ENCODE measurements at places on chromosomes 16 and 17. TPM values are rescaled to one million over a fixed set of nuclear protein-coding genes. Genes with fewer than 3 reads are reported as not detected.

GRCh38 chr17:6872936-6873335 lies 41.4 kb upstream of the TEKT1 start:
- DNase-seq, result no peak

DNA sequence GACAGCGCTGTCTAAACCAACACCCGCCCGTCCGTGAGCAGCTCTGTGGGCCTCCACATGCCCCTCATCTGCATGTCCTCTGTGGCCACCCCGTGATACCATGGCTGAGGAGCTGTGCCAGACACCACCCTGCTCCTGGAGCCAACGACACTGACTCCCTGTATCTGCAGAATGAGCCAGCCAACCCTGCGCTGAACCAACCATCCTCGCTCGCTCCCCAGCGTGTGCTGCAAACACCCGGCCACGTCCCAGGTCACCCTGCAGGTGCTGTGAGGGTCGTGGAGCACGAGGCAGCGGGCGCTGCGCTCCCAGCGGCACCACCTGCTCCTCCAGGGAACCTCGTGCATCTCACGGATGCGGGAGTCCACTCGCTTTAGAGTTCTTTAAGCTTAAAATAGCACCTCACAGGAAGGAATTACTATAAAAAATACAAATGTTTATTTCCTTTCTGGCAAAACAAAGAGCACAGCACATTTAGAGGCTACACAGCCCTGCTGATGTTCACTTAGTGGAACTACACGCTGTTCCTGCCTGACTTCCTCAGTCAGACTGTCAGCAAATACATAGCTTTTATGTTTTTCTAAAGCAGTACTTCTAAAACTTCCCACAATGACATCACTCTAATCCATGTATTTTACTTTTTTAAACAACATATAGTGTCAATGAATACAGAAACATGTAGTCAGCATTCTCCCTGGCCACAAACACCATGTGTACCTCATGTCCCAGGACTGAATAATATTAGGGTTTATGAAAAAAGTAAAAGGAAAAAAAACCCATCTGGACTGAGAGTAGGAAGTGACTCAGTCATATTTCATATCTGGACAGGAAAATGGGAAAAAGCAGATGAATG lies 43.5 kb downstream of the MAP1LC3B start:
- DNase-seq, result no peak

GRCh38 chr16:79261481-79261940 lies 339.0 kb downstream of the MAF start:
- no peak for DNase-seq

DNA sequence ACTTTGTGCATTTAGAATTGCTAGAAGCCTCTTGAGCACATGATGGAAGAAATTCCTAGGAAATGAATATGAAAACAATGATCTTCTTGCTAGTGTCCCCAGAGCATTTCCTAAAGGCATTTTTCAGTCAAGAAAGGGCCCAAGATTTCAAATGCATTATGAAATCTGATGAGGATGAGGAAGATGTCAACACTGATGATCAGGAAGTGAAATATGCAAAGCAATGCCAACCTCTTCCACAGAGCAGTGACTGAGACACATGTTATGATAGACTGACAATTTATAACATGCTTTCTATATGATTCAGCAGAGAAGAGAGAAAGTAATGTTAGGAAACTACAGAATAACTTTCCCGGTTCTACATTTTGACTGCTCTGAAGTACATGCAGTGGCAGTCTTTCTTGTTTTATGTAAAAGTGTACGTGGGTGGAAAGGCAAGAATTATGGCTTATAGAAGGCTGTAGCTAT lies 859.1 kb upstream of the GOT2 start:
- DNase-seq, result no peak

- no peak for DNase-seq
Observed at GRCh38 chr17:68641276-68642117, 40.3 kb upstream of the FAM20A start.

- DNase-seq, result no peak
Observed at GRCh38 chr17:50685334-50685665, 22.4 kb downstream of the ANKRD40 start.

GRCh38 chr16:9363520-9363919 lies 272.1 kb downstream of the HAPSTR1 start:
- no peak for DNase-seq

DNA sequence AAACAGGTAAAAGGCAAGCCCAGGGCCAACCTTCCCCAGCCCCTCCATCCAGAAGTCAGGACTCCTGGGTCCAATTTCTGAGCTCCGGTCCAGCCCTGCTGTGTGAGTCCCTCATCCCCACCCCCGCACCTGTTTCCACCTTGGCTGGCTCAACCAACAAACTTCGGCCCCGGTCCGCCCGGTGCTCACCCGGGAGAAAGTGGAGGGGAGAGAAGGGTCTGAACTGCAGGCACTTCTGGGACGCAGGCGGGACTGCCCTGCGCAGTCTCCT lies 541 bp downstream of the RHBDF2 start:
- no peak for DNase-seq

DNA sequence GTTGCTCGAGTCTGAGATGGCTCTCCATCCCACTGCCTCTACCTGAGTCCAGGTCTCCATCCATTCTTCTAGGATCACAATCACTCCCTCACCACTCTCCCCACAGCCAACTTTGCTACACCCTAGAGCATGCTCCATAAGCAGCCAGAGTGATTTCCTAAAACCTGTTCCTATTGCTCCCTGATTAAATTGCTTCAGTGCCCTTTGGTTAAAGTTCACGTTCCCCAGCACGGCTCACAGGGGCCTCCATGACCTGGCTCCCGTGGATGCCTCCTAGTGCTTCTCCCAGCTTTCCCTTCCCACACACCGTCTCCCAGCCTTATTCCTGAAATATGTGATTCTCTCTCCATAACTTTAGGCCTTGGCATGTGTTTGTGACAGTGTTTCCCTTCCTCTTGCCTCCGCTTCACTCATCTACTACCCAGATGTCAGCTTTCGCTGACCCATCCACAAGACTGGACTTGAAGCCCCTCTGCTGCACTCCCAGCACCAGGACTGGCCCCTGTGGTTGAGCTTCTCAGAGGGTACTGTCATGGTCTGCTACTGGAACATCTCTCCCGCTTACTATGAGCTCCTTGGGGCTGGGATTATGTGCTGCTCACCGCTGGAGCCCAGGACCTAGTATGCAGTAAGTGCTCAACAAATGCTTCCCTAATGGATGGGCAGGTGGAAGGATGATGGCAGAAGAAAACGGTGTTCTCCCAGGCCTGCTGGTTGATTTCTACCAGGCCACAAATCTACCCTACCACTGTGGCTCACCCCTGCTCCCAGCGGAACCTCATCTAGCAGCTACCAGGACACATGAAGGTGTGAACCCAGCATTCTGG lies 17.9 kb downstream of the MYO18A start:
- no peak for DNase-seq

DNA sequence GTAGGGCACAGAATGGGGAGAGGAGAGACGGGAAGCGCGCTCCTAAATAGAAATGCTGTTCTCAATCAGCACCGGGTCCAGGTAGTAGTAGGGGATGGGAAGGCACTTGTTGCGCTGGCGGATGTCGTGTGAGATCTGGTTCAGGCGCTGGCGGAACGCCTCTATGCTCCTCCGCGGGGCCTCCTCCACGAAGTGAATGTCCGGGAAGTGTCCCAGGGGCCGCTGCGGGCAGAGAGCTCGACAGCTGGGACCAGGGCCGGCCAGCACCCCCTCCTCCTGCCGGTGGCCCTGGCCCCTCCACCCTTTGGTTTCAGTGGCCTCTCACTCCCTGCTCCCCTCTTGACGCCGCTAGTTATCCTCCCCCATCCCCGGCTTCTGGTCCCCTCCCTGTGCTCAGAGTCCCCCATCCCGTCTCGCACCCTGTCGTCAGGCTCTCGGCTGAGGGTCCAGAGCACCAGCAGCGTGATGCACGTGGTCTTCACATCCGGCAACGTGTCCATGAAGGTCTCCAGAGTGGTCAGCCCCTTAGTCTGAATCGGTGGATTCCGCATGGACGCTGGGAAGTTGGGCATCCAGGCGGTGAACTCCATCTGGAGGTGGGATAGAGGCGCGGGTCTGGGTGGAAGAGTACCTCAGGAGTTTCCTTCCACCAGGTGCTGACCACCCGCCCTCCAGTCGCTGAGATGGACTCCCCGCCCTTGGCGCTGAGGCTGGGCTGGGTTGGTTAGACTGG lies 14.6 kb downstream of the ALOX12B start:
- no peak for DNase-seq

DNA sequence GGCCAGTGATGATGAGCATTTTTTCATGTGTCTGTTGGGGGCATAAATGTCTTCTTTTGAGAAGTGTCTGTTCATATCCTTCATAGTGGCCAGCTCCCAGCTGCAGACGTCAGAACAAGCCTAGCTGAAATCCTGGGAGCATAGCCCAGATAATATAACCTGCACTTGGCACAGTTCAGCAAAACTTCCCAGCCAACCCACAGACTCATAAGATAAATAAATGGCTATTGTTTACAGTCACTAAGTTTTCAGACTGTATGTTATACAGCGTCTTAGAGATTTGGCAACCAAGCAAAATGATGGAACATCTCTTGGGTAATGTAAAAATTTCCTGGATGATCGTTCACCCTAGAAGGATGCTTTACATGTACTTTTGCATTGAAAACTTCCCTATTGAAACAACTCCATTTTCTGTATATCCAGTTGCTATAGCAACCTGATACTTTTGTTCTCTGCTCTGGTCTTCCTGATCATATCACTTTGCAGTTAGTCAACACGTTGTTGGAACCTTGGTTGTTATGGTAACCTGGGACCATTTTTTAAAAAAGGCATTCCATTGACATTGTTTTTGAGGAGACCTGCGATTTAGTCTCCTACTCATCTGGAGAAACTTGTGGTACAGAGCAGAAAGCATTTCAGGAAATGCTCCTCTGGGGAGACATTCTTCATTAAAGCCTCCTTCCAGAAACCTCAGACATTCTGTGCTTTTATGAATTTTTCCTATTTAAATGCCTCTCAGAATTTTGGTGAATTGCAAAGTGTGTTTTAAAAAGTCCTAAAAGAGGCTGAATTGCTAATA lies 378.7 kb downstream of the HS3ST4 start:
- no peak for DNase-seq

RAMP2 gene
- 13.7 TPM for total RNA-seq

CACNG1 gene
- not detected for total RNA-seq

JPH3 gene
- total RNA-seq, result not detected

HS3ST4 gene
- total RNA-seq, result not detected

KCNG4 gene
- total RNA-seq, result not detected

SEZ6 gene
- total RNA-seq, result 0.07 TPM

TLCD3A gene
- 19.6 TPM for total RNA-seq
